ENCODE measurements at places on chromosomes 16 and 17.

DNA sequence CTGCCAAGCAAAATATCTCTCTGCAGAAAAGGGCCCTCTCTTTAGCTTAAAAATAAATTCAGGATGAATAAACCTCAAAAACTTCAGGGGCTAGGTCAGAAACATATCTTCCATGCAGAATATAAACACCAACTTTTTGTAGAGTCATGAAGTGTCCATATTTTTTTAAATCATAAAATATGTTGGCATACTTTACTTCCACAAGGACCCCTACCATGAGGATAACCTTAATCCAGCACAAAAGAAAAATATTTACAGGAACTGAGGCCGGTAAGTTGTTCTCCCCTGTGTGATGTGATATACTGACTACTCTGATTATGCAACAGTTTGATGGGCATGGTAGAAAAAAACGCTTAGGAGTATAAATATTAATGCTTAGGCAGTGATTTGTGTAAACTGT lies 264.8 kb upstream of the CDH11 start:
- DNase-seq: no peak

- DNase-seq: peak; percentile 64
Measured at GRCh38 chr17:41687828-41688640, 651 bp upstream of the EIF1 start.

GRCh38 chr16:31363721-31364120 lies 8.7 kb downstream of the ITGAX start:
- no peak for DNase-seq

DNA sequence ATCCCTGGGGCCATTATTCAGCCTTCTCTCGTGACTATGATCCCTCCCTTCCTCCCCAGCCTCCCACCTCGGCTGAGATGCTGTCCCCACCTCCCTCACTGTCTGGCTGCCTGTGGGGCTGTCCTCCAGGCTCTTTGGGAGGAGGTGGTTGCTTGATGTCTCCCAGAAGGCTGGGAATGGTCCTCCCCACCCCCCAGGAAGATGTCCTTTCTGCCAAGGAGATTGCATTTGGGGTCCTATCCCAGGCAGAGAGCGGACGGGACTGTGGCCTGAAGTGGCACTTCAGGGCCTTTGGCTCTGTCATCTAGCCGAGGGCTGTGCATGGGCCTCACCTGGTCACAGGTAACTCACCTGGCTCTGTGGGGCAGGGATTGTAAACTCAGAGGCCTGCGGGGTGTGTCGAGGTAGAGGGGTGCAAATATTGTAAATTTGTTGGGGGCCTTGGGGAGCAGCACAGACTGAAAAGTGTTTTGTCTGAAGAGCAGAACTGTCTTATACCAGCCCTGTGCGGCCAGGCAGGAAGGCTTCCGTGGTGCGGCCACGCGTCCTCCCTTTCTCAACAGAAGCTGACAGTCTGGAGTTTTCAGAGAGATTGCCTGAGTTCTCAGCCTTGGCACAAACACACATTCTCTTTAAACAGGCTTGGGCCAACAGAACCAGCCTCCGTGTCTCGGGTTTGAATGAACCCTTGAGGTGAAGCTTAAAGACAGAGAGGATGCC lies 177.9 kb downstream of the SEC14L1 start:
- no peak for DNase-seq

DNA sequence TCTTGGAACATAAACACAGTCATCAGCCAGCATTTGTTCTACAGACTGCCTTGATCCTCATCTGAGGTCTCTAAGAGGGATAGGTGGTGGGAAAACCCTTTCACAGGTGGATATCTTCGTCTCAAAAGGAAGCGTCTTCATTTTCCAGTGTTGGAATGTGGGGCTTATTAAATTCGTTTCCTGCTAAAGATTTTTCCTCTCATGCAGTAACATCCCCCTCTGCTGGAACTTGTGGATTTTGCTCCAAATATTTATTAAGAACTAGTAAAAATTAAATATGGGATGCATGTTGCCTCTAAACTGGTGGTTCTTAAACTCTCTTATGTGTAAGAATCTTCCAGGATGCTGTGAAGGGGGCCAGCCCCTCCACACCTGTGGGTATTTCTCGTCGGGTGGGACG lies 20.1 kb upstream of the MLYCD start:
- peak; percentile 65 for DNase-seq

- no peak for DNase-seq
Measured at GRCh38 chr16:67730326-67730725, 11.2 kb upstream of the GFOD2 start.

DNA sequence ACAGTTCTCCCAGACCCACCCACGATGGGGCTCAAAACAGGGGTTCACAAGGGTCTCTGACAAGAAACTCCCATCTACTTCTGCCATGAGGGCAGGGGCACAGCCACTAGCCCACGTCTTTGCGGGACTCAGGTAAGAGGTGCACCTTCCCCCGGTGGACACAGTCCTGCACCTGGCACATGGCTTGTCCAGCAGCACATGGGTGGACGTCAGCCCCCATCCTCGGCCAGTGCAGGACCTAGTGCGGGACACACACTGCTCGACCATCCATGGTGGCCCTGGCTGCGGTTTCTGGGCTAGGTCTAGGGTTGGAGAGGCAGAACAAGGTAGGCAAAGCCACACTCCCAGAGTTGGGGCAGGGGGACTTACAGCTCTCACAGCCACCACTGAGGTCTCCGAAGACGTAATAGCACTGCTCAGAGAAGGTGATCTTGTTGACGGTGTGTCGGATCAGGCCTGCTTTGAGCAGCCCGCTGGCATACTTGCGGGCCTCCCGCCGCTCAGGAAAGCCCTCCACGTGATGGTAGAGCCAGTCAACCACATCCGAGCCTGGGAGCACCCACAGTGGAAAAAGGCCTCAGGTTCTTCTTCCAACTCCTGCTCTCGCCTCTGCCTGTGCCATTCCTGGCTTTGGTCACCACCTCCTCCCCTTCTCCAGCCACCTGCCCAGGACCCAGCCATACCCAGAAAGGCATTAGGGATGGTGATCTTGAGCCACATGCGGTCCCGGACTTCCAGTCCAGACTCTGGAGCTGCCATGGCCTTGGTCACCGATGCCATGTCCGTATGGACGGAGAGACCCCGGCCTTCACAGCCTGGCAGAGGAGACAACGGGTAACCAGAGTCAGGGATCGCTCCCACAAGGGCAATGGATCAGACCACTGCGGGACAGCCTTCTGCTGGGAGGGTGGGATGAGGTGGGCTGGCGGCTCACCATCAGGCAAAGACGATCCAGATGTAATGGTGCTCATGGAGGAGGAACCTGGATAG lies 7.3 kb downstream of the ACADVL start:
- no peak for DNase-seq

GRCh38 chr17:3796822-3797170 lies 4.2 kb downstream of the ITGAE start:
- DNase-seq: no peak

- no peak for DNase-seq
Measured at GRCh38 chr17:3754458-3755334, 31.0 kb downstream of the HASPIN start.

GRCh38 chr16:65781363-65781762 lies 585.1 kb upstream of the CDH5 start:
- DNase-seq: no peak

DNA sequence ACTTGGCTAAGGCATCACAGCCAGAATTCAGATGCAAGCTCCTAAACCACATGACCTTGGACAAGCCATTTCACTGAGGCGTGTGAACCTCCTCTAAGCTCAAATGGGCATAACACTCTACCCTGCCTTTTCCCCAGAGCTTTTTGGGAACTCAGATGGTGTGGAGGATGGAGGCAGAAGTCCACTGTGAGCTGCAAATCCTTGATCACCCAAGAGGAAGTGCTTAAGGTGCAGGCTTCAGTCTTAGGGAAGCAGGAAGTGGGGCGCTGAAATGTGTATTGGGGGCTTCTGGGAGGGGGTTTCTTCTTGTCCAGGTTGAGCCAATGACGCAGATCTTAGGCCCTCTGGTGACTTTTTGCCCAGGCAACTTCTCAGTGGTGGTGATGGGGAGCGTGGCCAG lies 12.9 kb downstream of the CIITA start:
- no peak for DNase-seq

- no peak for DNase-seq
Measured at GRCh38 chr17:34487626-34488025, 91.8 kb upstream of the TMEM132E start.

DNA sequence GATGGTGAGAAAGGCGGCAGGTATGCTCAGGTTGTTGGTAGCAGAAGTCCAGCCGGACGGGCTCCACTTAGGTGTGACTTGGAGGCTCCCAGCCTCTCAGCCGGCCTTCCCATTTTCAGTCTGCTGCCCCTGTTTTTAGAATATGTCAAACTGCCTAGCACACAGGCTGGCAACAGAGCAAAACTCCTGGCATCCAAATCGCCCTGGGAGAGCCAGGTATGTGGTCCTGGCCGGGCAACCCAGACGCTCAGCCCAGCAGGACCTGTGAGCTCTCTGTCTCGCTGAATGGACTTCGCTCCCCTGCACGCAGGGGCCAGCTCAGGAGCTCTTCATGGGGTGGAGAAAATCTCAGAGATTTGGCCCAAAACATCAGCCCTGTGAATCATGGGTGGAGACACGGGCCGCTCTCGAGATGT lies 147.9 kb upstream of the CHMP6 start:
- DNase-seq: no peak

GRCh38 chr17:78344666-78345065 lies 15.2 kb downstream of the SOCS3 start:
- DNase-seq: no peak

GRCh38 chr16:15879255-15879811 lies 9.1 kb downstream of the CEP20 start:
- DNase-seq: peak; percentile 89

DNA sequence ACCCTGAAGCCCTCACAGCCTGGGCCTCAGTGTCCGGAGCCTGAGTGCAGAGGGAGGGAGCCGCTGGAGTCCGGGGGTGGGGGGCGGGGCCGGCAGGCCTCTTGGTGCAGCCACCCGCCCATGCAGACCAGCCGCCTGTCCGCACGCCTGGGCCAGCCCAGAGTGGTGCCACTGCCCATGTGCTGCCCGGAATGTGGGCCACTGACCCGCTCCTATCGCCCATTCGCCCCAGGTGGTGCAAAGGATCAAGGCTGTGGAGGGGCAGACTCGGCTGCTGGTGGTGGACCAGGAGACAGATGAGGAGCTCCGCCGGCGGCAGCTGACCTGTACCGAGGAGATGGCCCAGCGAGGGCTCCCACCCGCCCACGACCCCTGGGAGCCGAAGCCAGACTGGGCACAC lies 2.6 kb downstream of the NHERF2 start:
- DNase-seq: peak; percentile 28

DNA sequence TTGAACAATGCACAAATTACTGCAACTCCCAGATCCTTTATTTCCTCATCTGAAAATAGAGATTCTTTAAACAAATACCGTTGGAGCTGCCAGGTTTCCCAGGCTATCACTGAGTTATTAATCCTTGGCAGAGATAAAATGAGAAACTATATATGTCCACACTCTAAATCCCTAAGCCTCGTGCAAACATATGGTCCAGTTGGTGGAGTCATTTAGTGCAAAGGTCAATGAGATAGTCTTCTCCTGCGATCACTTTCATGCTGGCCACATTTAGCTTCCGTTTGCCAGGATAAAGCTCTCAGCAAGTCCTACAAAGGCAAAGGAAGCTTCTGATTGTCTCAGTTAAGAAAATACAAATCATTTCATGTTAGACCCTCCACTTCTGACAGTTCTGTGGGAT lies 11.0 kb downstream of the GRIN2A start:
- no peak for DNase-seq

DNA sequence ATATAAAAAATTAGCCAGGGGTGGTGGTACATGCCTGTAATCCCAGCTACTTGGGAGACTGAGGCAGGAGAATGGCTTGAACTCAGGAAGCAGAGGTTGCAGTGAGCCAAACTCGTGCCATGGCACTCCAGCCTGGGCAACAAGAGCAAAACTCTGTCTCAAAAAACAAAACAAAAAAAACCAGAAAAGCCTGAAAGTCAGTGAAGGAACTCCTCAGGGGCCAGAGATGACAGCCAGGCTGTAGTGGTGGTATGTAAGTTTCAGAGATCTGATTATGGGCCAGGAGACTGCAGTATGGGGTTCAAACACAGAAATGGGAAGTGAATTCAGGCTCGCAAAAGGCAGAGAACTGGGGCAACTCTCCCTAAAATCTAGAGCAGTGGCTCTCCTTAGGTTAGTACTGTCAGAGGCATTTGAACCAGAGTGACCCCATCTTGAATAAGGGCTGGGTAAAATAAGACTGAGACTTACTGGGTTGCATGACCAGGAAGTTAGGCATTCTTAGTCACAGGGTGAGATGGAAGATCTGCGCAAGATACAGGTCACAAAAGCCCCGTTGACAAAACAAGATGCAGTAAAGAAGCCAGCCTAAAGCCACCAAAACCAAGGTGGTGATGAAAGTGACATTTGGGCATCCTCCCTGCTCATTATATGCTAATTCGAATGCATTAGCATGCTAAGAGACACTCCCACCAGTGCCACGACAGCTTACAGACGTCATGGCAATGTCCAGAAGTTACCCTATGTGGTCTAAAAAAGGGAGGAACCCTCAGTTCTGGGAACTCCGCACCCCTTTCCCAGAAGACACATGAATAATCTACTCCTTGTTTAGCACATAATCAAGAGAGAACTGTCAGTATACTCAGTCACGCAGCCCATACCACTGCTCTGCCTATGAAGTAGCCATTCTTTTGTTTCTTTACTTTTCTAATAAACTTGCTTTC lies 120.2 kb upstream of the XYLT1 start:
- peak; percentile 2 for DNase-seq

- DNase-seq: peak; percentile 59
Measured at GRCh38 chr16:69532641-69533455, 32.9 kb upstream of the NFAT5 start.

- DNase-seq: no peak
Measured at GRCh38 chr16:64947651-64948050, 174.2 kb downstream of the CDH11 start.

GRCh38 chr16:87713451-87714229 lies 52.1 kb downstream of the KLHDC4 start:
- no peak for DNase-seq

DNA sequence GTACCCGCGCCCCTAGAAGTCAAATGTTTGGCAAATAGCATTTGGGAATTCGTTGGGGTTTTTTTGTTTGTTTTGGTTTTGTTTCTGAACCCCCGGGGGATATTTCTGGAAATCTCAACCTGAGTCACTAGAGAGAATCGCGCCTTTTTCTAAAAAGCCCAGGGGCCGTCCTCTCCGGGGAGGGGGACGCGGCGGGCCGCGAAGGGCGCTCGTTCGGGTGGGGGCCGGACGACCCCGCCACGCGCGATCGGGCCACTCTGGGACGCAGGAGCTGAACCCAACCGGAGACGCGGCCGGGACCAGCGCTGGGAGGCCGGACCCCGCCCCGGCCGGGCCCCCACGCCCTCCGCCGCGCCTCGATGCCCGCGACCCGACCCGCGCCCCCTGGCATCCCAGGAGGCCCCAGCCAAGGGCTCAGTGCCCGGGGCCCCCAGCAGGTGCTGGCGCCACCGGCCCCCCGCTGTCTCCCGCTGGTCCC lies 302 bp downstream of the LITAF start:
- no peak for DNase-seq

GRCh38 chr17:61280338-61280737 lies 119.3 kb upstream of the TBX2 start:
- DNase-seq: no peak

GRCh38 chr17:34567691-34568465 lies 11.5 kb upstream of the TMEM132E start:
- no peak for DNase-seq

All from foreskin fibroblast (primary cell).